ENCODE measurements at places on chromosomes 16 and 17. TPM values are rescaled to one million over a fixed set of nuclear protein-coding genes. Genes with fewer than 3 reads are reported as not detected.
A peak's percentile ranks its signal among the peaks of the same experiment; 100 is the strongest.

DNA sequence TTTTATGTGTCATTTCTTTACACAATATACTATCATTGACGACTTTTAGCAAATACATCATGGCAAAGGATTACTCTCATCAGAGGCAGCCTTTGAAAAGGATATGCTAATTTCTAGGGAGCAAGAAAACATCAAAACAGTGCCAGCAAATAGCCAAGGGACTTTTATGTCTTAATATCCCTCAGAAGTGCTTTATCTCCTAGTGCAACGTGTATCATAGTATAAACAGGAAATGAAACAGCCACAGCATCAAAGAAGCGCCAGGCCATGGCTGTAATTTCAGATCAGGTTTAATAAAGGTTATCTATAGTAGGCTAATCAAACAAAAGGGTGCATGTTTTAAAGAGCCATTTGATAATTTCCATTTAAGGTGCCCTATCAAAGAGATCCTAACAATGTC lies 159.9 kb downstream of the AXIN2 start:
- no peak for DNase-seq

DNA sequence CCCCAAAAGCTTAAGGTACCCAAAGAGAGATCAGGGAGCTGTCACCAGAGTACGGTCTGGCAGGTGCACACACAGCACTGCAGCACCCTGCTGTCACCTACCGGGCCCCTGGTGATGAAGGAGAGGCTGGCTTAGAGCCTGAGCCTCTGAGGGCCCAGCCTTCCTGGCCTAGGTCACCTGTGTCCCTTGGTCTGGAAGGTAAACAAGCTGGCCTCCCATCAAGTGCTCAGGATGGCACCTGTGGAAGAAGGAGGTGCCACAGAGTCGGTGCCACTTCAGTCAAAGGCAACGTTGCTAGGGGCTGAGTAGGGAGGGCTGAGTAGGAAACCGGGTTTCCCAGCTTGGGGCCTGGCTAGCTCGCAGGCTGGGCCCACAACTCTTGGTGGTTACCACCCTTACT lies 70.7 kb downstream of the COG7 start:
- no peak for DNase-seq

DNA sequence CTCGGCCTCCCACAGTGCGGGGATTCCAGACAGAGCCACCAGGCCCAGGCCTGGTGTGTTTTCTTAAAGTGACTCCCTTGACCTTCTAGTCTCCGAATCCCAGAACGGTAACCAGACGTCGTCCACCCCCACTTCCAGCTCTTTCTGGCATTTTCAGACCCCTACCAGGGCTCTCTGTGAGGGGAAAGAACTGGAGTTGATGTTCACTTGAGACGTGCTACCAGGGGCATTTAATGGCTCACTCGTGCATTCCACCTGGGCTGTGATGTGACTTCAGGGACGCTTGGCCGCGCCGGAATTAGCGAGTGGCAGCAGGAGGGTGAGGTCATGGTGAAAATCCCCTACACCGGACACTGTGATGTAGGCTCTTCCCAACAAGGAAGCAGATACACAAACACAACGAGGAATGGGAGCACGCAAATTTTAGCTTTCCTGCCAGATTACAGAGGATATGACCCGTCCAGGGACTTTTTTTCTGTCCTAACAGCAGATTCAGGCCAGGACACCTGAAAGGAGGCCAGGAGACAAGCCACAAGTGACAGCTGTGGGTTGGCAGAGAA lies 1.1 kb upstream of the GNA13 start:
- DNase-seq: peak; percentile 94

DNA sequence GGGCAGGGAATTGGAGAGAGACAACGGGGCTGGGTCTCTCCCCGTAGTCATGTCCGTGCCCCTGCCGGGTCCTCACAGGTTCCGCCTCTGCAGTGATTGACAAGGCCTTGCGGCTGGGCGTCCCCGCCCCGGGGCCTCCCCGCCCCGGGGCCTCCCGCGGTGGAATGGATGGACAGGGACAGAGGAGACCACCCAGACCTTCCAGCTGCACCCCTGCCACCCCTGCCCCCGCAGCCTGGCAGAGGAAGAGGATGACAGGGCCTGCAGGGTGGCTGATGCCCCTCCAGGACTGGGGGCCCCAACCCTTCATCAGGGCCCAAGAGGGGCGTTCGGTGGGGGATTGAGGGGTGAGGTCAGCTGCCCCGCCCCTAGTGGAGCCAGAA lies 216.4 kb upstream of the CIBAR2 start:
- no peak for DNase-seq

- no peak for DNase-seq
Observed at GRCh38 chr16:68061396-68061795, 23.8 kb upstream of the NFATC3 start.

DNA sequence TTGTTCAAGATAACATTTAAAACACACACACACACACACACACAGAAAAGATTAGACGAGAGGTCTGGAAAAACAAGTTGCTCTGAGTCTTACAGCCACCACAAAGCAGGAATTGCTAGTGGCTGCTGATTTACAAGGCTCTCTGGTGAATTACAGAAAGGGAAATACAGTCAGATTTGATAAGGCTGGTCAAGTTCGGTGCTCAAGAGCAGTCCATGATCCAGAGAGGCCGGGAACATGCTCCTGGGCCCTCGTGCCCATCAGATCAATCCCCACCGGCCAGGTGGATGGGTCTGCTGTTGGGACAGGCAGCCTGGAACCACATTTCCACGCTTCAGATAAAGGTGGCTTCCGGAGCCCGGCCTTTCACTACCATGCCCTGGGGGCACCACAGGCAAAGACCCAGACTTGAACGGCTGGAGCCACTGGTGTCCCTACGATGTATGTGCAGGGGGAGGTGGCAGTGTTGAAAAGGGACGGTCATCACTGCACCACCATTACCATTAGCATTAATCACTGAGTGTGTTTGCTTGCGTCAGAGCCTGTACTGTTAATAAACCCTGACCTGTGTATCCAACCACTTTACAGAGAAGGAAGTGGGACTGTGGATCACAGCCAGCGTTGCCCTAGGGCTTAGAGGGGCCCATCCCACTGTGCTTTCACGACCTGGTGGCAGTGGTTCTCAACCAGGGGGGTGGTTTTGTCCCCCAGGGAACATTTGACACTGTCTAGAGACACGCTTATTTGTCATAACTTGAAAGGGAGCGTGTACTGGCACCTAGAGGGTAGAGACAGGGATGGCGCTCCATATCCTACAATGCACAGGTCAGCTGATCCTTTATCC lies 95.1 kb downstream of the XYLT1 start:
- DNase-seq: no peak

DNA sequence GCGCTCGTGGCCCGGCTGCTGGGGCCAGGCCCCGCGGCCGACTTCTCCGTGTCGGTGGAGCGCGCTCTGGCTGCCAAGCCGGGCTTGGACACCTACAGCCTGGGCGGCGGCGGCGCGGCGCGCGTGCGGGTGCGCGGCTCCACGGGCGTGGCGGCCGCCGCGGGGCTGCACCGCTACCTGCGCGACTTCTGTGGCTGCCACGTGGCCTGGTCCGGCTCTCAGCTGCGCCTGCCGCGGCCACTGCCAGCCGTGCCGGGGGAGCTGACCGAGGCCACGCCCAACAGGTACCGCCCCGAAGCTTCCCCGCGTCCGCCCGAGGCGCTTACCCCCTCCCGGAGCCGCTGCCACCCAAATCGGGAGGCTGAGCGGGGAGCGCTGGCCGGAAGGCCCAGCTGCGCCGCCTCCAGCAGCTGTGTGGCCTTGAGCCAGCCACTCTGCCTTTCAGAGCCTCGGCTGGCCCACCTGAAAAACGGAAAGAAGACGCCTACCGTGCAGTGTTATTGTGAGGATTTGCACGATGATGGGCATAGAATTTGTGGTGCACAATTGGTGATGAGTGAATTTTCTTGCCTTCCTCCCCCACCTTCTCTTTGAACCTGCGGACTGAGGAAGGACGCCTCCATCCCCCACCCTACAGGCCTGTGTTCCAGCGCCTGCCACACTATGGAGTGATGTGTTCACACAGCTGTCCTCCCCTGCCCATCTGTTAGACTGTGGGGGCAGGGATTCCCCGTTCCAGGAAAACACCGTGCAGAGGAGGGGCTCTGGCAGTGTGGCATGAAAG lies 523 bp downstream of the NAGLU start:
- DNase-seq: no peak

DNA sequence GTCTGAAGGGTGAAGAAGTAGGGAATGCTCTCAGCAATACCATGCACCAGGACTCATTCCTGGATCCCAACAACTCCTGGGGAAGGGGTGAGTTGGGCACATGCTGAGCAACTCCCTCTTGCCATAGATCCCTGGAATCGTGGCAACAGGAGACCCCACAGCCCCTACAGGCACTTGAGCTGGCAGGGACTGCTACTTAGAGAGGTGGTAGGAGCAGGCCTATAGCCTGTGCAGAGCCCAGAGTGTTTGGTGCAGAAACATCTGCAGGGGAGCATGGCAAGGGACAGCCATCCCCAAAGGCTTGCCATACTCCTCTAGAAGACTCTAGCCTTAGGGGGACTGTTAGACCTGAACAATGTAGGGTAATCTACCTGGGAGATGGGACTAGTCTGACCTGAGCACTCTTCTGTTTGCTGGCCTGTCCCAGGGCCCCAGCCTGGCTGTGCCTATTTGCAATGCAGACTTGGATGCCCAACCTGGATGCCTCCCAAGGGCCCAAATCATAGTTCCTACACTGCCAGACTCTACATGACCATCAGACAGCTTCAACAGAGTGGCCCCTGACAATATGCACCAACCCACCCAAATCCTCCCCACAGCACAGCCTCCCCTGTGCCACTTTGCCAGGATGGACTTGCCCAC lies 568.6 kb upstream of the KIF2B start:
- DNase-seq: no peak

GRCh38 chr16:750485-750884 lies 9.7 kb upstream of the CIAO3 start:
- no peak for DNase-seq

- DNase-seq: no peak
Observed at GRCh38 chr17:63282455-63282854, 163.7 kb downstream of the CYB561 start.

DNA sequence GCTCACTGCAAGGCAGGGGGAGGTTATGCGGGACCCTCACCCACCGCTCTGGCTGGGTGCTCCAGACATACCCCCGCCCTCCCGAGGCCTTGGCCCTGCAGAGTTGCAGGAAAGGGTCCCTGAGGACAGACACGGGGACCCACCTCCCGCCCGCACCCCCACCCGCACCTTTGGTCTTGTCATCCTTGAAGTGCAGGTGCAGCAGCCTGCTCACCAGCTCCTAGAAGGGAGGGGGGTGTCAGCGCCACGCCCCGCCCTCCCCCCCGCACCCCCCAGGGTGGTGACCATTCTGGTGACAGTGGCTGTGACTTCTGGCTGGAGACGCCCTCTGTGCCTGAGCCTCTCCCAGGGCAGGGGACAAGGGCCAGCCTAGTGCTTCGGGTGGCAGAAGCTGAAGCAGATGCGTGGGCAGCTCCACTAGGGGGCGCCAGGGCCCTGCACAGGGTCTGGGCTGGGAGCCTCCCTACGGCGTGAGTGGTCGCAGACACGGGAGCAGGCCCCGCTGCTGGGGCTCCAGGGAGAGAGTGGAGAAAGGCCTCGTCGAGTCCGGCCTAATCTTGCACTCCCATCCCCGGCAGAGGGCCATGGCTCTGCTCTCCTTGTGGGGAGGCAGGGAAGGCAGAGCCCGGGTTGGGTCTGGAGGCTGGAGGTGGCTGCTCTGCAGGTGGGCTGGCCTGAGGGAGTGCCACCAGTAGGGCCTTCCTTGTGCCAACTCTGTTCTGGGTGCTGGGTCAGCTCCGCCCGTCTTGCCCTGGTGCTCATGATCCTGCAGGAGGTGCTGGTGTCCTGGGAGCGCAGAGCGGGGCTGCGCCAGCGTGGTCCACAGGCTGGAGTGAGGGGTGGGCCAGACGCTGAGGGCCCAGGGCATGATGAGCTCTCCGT lies 2.7 kb downstream of the CENPX start:
- DNase-seq: no peak

DNA sequence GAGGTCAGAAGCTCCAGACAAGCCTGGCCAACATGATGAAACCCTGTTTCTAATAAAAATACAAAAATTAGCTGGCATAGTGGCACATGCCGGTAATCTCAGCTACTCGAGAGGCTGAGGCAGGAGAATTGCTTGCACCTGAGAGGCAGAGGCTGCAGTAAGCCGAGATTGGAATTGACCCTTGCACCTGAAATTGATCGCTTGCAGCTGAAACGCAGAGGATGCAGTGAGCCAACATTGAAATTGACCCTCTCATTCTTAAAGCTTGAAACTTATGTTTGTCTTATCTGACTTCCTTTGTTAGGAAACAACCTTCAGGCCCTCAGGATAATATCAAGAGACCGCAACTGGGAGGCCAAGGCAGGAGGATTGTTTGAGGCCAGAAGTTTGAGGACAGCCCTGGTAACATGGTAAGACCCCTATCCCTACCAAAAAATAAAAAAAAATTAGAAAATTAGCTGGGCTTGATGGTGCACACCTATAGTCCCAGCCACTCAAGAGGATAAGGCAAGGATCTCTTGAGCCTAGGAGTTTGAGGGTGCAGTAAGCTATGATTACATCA lies 376.6 kb upstream of the XYLT1 start:
- DNase-seq: no peak

GRCh38 chr17:8966926-8967325 lies 1.4 kb upstream of the PIK3R5 start:
- no peak for DNase-seq

DNA sequence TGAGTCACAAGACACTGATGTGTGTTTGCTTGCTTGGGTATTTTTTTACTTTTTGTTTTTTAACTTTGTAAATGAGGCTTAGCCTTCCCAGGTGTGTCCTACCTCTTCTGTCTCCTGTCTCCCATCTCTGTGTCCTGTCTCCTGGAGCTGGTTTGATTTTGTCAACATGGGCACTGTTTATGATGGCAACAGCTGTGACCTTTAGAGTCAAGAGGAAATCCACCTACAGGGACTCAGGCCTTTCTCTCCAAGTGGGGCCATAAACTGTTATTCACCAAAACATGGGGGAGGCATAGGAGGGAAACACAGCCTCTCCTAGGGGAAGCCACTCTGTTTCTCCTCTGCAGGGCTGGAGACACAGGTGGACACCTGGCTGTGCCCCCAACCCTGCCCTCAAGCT lies 13.1 kb upstream of the PLCG2 start:
- DNase-seq: no peak

DNA sequence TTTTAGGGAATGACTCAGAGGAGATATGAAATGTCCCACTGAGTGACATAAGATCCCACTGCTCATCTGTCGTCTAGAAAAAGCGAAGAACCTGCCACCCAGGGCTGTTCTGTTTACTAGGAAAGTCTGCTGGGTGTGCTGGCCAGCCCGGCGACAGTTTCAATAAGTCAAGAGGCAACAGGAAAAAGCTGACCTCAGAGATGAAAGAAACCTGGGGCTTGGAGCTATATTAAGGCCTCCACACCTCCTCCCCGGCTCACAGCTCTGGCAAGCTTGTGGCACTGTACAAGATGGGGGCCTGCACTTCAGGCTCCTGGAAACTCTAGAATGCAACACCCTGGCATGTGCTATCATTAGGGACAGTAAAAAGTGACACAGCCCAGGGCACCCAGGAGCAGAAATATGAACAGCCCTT lies 10.6 kb downstream of the ZFHX3 start:
- DNase-seq: no peak

GRCh38 chr17:33873201-33873617 lies 381.9 kb upstream of the CCL2 start:
- no peak for DNase-seq

Gene BRIP1
- 12.6 TPM for total RNA-seq

Gene DHX58
- total RNA-seq: 4.6 TPM

Gene NPIPB13
- total RNA-seq: 4.0 TPM

Gene FBXW10B
- total RNA-seq: not detected

Gene DNAJA3
- 40.6 TPM for total RNA-seq

Gene NLRC3
- total RNA-seq: under 0.01 TPM

Gene MSLN
- 8.2 TPM for total RNA-seq

Gene TM4SF5
- total RNA-seq: not detected

Gene NHLRC4
- total RNA-seq: 0.35 TPM

Gene ABCC12
- not detected for total RNA-seq

Gene CACNG5
- not detected for total RNA-seq

Gene SOX9
- total RNA-seq: 26.5 TPM

Gene DHX40
- 26.5 TPM for total RNA-seq

Data from epithelial cell of proximal tubule (primary cell).